Right lobe of liver (tissue), 6 donors: ENCODE measurements at places on chromosomes 4 and X.

DNA sequence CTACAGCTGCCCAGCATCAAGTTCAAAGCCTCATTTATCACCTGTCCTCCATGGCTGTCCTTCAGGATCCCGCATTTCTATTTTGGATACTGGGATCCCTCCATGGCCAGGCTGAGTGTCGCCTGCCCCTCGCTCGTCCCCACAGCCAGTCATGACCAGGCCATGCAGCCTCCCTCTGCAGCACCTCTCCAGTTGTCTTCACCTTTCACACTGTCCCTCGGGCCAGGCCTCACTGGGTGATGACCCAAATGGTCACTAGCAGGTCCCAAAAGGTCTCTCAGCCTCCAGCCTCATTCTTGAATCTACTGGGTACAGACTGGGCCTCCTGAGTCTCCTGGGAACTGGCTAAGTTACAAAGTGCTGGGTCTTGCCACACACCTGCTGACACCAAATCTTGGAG is 48.7 kb upstream of the HELT start:
- no peak for DNase-seq

DNA sequence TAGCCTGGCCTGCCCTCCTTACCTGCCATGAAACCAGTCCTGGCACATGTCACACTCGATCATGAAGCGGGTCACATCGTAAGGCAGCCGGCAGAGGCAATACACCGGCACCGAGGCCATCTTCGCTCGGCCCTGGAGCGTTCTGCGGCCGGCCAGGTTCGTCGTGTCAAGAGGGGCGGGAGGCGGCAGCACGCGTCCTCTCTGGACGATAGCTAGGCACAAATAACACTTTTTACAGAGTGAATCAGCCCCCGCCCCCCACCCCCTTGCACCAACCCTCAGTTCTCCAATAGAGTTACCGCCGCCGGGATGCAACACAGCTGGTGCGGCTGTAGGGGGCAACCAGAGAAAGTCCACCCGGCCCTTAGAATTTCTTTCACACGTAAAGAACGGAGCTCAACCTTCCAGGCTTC is 1.7 kb downstream of the PHF8 start:
- peak; percentile 46 for DNase-seq

- no peak for DNase-seq
Measured at GRCh38 chr4:29051381-29051965, 1668.7 kb upstream of the PCDH7 start.

DNA sequence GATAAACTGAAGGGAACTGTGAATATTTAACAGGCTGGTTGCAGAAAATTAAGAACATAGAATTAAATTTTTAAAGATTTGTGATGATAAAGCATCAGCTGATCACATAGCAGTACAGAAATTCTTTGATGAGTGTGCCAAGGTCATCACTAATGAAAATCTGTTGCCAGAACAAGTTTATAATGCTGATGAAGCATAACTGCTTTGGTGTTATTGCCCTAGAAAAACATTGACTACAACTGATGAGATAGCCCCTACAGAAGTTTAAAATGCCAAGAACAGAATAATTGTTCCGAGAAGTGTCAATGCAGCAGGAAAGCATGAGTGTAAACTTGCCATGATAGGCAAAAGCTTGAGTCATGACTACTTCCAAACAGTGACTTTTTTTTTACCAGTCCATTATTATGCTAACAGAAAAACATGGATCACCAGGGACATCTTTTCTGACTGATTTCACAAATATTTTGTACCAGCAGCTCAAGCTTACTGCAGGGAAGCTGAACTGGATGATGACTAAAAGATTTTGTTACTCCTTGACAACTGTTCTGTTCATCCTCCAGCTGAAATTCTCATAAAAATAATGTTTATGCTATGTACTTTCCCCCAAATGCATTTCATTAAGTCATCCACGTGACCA is 1136.6 kb downstream of the FAT4 start:
- no peak for DNase-seq

DNA sequence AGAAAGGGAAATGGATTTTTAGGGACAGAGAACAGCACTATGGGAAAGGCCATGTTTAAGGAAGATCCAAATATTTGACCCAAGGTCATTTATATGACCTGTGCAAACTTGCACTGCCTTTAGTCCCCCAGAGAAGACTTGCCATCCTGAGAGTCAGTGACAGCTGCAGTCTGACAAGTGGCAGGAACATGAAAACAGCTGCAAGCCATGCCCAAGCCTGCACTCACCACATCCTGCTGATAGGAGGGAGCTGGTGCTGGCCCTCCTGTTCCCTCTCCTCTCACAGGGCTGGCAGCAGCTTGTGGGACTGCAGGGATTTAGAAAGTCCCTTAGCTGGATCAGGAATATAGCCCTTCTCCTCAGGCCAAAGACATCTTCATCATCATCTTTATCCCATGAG is 187.7 kb downstream of the RAP1GDS1 start:
- DNase-seq: no peak

GRCh38 chr4:77493829-77494551 is 111.6 kb upstream of the CXCL13 start:
- no peak for DNase-seq

- no peak for DNase-seq
Measured at GRCh38 chrX:135893294-135893817, at the start of the genes CT45A10 and SAGE1. CT45A10 (minus strand) TSS chrX:135893444; CDS start chrX:135885344, 8,100 bp downstream. SAGE1 (plus strand) TSS chrX:135893716; CDS start chrX:135896243, 2,527 bp downstream.

DNA sequence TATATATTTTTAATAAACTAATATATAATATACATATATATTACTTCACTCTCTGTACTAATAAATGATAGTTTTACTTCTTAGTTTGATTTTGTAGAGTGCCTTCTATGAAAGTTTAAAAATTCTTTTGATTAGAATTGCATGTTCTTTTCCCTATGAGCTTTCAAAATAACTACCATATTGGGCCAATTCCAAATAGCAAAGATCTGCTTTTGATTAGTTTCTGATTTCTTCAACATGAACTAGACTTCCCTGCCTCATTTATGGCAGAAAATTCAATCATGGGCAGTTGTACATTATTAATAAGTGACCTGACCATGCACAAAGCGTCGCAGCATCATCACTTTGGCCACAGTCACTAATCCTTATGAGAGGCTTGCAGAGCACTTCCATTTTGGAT is 48.9 kb upstream of the TEX13A start:
- DNase-seq: no peak

DNA sequence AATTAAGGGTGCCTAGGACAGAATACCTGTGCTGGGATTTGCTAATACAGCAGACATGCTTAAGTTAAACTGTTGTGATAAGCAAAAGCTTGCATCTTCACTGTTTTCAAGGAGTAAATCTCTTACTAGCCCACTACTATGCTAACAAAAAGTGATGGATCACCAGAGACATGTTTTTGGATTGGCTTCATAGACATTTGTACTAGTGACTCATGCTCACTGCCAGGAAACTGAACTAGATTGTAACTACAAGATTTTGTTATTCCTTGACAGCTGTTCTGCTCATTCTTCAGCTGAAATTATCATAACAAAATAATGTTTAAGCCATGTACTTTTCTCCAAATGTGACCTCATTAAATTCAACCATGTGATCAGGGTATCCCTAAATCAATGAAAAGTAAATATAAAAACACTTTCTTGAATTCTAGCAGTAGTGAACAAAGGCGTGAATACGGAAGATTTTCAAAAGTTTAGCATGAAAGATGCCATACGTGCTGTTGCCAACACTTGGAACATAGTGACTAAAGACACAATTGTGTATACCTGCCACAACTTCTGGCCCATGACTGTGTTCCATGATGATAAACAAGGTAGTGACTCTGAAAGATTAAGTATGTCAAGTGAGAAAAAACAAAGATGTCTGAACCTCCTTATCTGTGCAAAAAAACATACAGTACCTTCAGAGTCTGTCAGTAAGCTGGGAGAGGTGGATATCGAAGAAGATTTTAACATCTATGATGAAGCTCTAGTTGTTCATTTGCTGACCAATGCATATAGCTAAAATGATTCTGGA is 154.0 kb downstream of the BTC start:
- no peak for DNase-seq

- no peak for DNase-seq
Measured at GRCh38 chrX:9293051-9293496, 171.8 kb upstream of the TBL1X start.
